Hematopoietic multipotent progenitor cell (in vitro differentiated cells): ENCODE measurements at places on chromosomes 4 and X. TPM values are rescaled to one million over a fixed set of nuclear protein-coding genes. Genes with fewer than 3 reads are reported as not detected.

The TLR6 gene
- total RNA-seq, result 4.3 TPM

The CCNQ gene
- 32.3 TPM for total RNA-seq

The CXCL8 gene
- 16.4 TPM for total RNA-seq

The CXCL10 gene
- total RNA-seq, result 0.81 TPM

The STIM2 gene
- 17.8 TPM for total RNA-seq
